ENCODE measurements at places on chromosomes 13 and 19. TPM values are rescaled to one million over a fixed set of nuclear protein-coding genes. Genes with fewer than 3 reads are reported as not detected.

INSR gene
- total RNA-seq: 10.7 TPM

PLPPR3 gene
- total RNA-seq: 54.5 TPM

DNA sequence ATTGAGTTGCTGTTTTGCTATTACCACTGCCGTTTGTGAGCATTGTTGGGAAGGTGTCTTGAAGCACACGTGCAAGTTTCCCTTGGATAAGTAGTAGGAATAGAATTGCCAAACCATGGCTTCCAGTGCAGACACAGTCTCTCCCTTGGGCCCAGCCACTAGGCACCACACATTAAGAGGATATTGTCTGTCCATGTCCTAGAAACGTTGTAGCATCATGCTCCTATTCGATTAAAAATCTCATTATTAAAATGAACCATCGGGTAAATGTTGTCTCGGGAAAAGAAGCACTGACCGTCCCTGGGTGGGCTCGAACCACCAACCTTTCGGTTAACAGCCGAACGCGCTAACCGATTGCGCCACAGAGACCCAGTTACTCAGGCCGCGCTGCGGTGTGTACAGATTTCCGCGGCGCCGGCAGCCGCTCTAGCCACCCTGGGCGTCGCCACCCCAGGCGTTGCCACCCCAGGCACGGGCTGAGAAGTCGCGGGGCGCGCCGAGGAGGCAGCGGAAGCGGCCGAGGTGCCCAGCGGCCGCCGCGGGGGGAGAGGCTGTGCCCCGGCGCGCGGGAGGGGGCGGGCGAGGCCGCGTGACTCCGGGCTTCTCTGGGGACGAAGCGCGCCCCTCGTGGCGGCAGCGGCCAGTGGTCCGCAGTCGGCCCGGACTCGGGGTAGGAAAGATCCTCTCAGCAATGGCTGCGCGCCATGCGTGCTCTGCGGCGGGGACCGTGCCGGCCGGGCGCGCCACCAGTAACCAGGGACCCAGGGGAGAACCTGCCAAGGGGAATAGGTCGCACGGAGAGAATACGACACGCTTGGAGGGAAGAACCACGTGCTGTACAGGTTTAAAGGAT is 56.2 kb downstream of the USPL1 start:
- DNase-seq: peak; percentile 68

GRCh38 chr13:69751259-69751658 is 356.4 kb upstream of the ATXN8OS start:
- DNase-seq: no peak

DNA sequence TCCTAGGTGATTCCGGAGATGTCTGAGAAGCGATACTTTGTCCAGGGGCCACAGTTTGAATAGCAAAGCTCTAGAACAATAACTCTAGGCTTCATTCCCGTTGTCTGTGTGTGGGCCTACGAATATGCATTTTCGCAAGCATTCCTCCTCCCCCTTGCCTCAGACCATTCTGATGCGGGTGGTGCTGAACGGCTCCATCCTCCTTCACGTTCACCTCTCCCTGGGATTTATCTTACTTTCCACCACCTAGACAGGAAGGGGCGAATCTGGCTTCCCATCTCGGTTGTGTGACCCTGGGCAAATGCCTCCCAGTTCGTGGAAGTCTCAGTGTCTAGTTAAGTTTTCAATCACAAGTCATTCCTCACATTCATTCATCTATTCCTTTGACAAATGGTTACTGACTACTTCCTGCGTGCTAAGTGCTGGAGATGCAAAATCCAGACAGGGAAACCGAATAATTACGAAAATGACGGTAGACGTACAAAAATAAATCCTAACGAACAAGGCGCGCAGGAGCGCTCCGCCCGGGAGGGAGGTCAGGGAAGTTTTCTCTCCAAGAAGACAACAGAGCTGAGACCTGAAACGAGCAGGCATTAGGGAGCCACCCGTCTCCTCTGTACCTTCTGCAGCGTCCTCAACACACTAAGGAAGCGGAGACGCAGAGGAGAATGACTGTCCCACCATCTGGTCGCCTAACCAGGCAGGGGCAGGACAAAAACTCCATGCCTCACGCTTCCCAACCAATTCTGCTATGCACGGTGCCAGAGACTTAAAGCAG is 1.3 kb upstream of the CNOT3 start:
- DNase-seq: no peak

DNA sequence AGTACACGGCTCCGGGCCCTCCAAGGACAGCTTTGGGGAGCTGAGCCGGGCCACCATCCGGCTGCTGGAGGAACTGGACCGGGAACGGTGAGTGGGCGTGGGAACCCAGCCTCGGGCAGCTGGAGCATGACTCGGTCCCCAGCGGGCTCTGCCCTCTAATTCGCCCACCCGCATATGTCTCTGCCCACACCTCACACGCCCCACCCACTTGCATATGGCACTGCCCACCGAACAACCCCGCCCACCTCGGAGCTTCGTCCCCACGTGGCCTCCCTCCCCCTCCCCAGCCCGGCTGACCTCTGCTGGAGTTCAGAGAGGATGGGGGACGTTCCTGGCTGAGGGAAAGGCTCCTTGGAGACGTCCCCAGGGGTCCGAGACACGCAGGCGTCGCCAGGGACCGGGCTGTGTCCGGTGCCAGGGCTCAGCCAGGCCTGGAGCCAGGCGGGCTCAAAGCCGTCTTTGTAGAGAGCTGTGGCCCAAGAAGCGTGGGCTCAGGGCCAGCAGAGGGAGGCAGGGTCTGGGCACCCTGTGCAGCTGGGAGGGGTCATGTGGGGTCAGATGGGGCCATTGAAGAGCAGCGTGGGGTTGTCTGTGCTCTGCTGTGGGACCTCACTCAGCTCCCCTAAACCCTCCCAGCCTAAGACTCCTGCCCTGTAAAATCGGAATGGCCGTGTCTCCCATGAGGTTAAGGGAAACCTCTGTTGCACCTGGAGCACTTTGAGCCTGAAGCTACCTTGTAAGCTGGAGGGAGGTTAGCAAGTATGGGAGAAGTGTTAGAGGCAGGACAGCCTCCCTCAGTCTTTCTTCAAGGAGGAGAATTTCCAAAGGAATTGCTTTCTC is 3.8 kb downstream of the APC2 start:
- no peak for DNase-seq

DNA sequence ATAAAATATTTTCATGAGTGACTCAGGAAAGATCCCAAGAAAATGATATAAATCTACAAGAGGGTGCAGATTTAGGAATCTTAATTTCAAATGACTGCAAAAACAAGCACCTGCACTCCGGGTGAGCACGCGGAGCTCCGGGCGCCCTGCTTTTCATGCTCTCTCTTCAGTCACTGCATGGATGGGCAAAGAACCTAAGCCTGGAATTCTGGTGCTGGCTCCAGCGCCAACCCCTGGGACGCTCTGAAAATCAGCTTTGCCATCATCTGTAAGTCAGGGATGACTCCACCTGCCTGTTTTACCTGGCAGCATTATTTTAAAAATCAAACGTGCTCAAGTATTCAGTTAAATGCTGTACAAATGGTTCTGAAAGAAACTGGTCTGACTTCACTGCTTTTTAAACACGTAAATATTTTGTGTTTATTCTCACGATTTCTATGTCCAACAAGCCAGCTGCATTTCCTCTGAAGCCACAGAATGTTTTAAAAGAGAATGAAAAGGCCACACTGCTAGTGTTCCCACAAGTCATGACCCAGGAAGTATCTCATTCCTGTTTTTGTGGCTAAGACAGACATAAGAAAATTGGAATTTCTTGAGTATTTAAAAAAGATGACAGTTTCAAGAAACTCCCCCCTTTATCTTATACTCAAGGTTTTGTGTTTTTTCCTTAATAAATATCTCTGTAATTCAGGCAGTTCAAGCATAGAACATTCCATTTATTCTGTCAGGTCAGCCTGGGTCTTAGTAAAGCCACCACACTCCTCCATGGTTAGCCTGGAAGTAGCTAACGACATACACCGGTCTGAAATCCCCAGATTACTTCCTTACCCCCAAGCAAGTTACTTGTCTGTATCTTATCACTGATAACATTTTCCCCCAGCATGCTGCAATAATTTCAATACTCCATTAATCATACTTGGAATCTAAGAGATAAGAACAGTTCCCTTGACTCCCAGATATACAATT is 81.1 kb downstream of the COL4A1 start:
- DNase-seq: no peak

DNA sequence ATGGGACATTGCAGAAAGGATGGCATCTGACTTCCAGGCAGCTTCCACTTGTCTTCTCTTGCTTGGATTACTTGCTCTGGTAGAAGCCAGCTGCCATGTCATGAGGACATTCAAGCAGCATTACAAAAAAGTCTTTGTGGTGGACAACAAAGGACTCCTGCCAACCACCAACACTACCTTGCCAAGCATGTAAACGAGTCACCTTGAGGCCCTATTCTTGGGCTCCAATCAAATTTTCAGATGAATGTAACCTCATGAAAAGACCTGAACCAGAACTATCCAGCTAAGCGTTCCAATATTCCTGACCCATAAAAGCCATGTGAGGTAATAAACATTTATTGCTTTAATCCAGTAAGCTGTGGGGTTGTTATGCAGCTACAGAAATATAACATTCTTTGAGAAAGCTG is 12.5 kb downstream of the PROSER1 start:
- DNase-seq: no peak

DNA sequence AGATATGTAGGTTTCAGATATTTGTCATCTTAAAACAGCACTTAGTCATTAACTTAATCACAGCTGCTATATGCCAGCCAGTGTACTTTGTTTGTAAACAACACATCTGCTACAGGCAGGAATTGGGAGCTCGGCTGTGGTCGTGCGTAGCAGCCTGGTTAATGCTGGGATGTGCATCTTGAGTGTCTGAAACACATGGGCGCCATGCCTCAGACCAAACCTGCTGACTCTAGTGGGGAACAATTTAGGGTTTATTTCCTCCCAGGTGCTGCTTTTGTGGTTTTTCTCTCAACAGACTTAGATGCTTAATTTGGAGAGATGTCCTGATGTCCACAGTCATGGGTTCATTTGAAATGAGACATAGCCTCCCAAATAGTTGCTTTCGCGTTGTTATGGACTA is 238.5 kb upstream of the TMTC4 start:
- no peak for DNase-seq

Data from G401 (cell line).